ENCODE measurements at places on chromosomes 6 and 20. TPM values are rescaled to one million over a fixed set of nuclear protein-coding genes. Genes with fewer than 3 reads are reported as not detected.

DNA sequence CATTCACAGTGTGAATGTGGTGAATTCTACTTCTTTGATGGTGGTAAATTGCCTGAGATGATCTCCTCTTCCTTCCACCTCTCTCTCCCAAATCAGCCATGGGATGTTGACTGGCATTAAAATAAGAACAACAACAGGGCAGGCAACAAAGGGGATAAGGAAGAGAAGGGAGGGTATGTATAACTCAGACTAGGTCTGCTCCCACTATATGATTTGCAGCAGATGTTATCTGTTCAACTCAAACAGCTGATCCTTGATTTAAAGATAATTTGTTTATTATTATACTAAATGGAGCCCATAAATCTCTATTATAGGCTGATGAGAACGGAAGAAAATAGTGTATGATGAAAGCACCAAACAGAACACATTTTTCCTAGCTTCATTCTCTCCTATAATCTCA is 262.0 kb downstream of the BTBD3 start:
- no peaks in the 10 kb centered on the region for H3K27me3 ChIP-seq
- no peak overlapping the region for H3K4me3 ChIP-seq
- H3K36me3 ChIP-seq = no peaks in the 10 kb centered on the region
- H3K27ac ChIP-seq = no peak overlapping the region
- DNase-seq = no peak

- no peak overlapping the region for H3K27ac ChIP-seq
- no peak for DNase-seq
- H3K36me3 ChIP-seq = no peaks in the 10 kb centered on the region
- no peaks in the 10 kb centered on the region for H3K4me1 ChIP-seq
Observed at GRCh38 chr20:33233129-33233774, 2.5 kb upstream of the BPIFA1 start.

GRCh38 chr20:634148-634925 is 18.7 kb downstream of the SRXN1 start:
- no peak for DNase-seq
- H3K36me3 ChIP-seq = no peaks in the 10 kb centered on the region
- peaks cover 48% of the 10 kb centered on the region for H3K27me3 ChIP-seq
- no peak overlapping the region for H3K27ac ChIP-seq
- H3K4me3 ChIP-seq = no peak overlapping the region

- H3K27me3 ChIP-seq = no peaks in the 10 kb centered on the region
- H3K4me3 ChIP-seq = no peak overlapping the region
- H3K4me1 ChIP-seq = peaks cover 27% of the 10 kb centered on the region
- H3K27ac ChIP-seq = no peak overlapping the region
- peaks cover 19% of the 10 kb centered on the region for H3K36me3 ChIP-seq
- DNase-seq = no peak
Observed at GRCh38 chr6:118859517-118860064, 34.4 kb upstream of the ASF1A start.

DNA sequence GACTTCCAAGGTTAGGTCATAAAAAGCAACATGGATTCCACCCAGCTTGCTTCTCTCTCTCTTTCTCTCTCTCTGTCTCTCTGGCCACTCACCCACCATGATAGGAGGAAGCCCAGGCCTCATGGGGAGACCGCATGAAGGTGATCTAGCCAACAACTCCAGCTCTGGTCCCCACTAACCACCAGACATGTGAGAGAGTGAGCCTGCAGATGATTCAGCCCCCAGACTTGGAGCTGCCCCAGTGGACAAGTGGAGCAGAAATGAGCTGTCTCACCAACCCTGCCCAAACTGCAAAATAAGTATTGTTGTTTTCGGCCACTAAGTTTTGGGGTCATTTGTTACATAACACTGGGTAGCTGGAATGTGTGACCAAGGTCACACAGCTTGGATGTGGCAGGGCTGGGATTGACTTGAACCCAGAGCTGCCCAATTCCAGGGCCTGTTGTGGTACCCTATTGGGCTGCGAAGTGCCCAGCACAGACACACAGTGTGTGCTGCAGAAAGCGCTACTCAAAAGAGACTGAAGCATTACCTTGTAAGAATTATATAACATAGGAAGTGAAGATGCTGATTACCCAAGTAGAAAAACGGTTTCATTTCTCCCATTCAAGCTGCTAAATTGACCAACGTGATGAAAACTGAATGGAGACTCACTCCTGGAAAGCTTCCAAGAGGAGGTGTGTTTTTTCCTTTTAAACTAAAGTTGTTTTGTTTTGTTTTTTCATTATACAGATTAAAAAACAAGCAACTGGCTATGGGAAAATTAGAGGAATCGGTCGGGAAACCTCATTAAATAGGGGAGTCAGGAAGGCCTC is 9.1 kb upstream of the TLDC2 start:
- peaks cover 10% of the 10 kb centered on the region for H3K4me1 ChIP-seq
- no peak overlapping the region for H3K4me3 ChIP-seq
- no peaks in the 10 kb centered on the region for H3K27me3 ChIP-seq
- DNase-seq = no peak

- no peak for DNase-seq
- H3K36me3 ChIP-seq = no peaks in the 10 kb centered on the region
- H3K27ac ChIP-seq = no peak overlapping the region
- no peaks in the 10 kb centered on the region for H3K4me1 ChIP-seq
Observed at GRCh38 chr6:71579902-71580301, 291.3 kb downstream of the OGFRL1 start.

- H3K27me3 ChIP-seq = no peaks in the 10 kb centered on the region
- H3K36me3 ChIP-seq = peaks cover 90% of the 10 kb centered on the region
- H3K27ac ChIP-seq = no peak overlapping the region
Observed at GRCh38 chr6:109720311-109720710, 29.2 kb downstream of the FIG4 start.

- H3K27me3 ChIP-seq = no peaks in the 10 kb centered on the region
- peak within 1 kb of the TSS; percentile 92 for H3K27ac ChIP-seq
- peak within 1 kb of the TSS; percentile 81 for H3K4me3 ChIP-seq
- peak; percentile 93 for DNase-seq
Observed at GRCh38 chr6:157823001-157823527, at the start of gene SNX9. TSS of gene SNX9 (plus strand) at chr6:157823246. CDS start at chr6:157823435, 189 bp downstream.

GRCh38 chr6:30258204-30258603 is 45.0 kb upstream of the TRIM26 start:
- no peaks in the 10 kb centered on the region for H3K27me3 ChIP-seq
- peaks cover 14% of the 10 kb centered on the region for H3K4me1 ChIP-seq
- no peaks in the 10 kb centered on the region for H3K36me3 ChIP-seq
- H3K4me3 ChIP-seq = no peak overlapping the region

GRCh38 chr6:44629636-44630035 is 242.1 kb downstream of the CDC5L start:
- no peak overlapping the region for H3K4me3 ChIP-seq
- peaks cover 32% of the 10 kb centered on the region for H3K4me1 ChIP-seq
- no peaks in the 10 kb centered on the region for H3K36me3 ChIP-seq
- no peak for DNase-seq
- no peaks in the 10 kb centered on the region for H3K27me3 ChIP-seq

DNA sequence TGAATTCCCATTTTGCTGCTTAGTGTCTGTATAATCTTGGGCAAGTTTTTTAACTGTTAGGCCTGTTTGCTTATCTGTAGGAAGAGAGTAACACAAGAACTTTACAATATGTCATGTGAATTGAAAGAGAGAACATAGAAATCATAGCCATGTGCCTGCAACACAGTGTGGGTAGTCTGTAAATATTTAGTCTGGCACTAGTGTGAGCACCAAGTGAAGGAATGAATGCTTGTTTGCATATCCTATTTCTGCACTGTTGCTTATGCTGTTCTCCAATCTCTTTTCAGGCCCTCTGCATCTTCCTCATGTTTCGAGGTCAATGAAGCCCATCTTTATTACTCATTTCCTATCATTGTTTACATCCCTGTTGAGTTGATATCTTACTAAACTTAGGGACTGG is 49.2 kb downstream of the CBFA2T2 start:
- DNase-seq = no peak
- H3K36me3 ChIP-seq = no peaks in the 10 kb centered on the region
- H3K27me3 ChIP-seq = no peaks in the 10 kb centered on the region
- peaks cover 14% of the 10 kb centered on the region for H3K4me1 ChIP-seq

CST4 gene
- total RNA-seq = not detected

GRCh38 chr6:7939184-7939863 is 28.7 kb upstream of the TXNDC5 start:
- no peak overlapping the region for H3K4me3 ChIP-seq
- H3K27me3 ChIP-seq = no peaks in the 10 kb centered on the region
- no peaks in the 10 kb centered on the region for H3K36me3 ChIP-seq
- no peaks in the 10 kb centered on the region for H3K4me1 ChIP-seq
- no peak overlapping the region for H3K27ac ChIP-seq

DEFB113 gene
- total RNA-seq = not detected

DNA sequence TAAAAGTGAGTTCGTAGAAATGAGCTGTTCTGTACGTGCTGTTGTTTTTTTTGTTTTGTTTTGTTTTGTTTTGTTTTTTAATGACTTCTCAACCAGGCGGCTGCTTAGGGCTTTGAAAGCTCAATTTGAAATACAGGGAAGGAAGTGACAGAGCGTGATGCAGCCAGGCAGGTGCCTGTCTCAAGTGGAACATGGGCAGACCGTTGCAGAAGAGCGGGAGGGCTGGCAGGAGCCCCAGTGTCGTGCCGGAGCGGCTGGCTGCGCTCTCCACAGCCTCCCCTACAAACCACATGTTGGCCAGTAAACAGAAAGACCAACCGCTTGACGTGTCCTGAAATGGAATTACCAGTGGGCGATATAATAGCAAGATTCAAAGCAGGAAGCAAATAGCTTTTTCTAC is 164.9 kb upstream of the RREB1 start:
- no peaks in the 10 kb centered on the region for H3K27me3 ChIP-seq
- H3K36me3 ChIP-seq = no peaks in the 10 kb centered on the region
- H3K4me1 ChIP-seq = peaks cover 7% of the 10 kb centered on the region
- no peak overlapping the region for H3K27ac ChIP-seq

GRCh38 chr20:1637755-1638154 is 17.9 kb upstream of the SIRPB1 start:
- H3K4me3 ChIP-seq = no peak overlapping the region
- peaks cover 17% of the 10 kb centered on the region for H3K4me1 ChIP-seq
- H3K36me3 ChIP-seq = no peaks in the 10 kb centered on the region
- no peaks in the 10 kb centered on the region for H3K27me3 ChIP-seq
- H3K27ac ChIP-seq = no peak overlapping the region

GRCh38 chr20:62838128-62838891 is 21.5 kb downstream of the COL9A3 start:
- peak; percentile 86 for DNase-seq
- H3K27ac ChIP-seq = peak overlapping the region; percentile 58
- peaks cover 30% of the 10 kb centered on the region for H3K36me3 ChIP-seq
- H3K4me1 ChIP-seq = peaks cover 30% of the 10 kb centered on the region
- H3K27me3 ChIP-seq = no peaks in the 10 kb centered on the region

MYCT1 gene
- 66.4 TPM for total RNA-seq

- H3K4me3 ChIP-seq = no peak overlapping the region
- no peaks in the 10 kb centered on the region for H3K27me3 ChIP-seq
- no peak for DNase-seq
- H3K27ac ChIP-seq = peak overlapping the region; percentile 55
Observed at GRCh38 chr20:10609770-10610169, 64.0 kb downstream of the JAG1 start.

HLA-DQA2 gene
- total RNA-seq = 8.9 TPM

DNA sequence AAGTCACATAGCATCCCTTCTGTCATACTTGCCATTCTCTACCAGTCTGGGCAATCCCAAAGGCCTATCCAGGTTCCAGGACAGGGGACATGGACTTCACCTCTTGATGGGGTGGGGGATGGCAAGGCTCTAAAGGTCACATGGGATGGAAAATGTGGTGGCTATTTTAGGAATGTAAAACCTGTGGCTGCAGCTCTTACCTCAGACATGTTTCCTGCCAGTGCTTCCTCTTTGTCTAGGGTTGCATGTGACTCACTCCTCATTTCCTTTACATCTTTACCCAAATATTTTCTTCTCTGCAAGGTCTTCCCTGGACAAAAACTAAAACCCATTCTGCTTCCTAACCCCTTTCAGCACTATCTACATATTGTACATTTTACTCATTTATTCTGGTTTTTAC is 135.7 kb downstream of the BTBD3 start:
- peaks cover 4% of the 10 kb centered on the region for H3K4me1 ChIP-seq
- H3K27ac ChIP-seq = no peak overlapping the region
- no peak for DNase-seq

CRIP3 gene
- 11.6 TPM for total RNA-seq

- H3K4me1 ChIP-seq = peaks cover 32% of the 10 kb centered on the region
- H3K4me3 ChIP-seq = peak overlapping the region; percentile 33
- no peaks in the 10 kb centered on the region for H3K36me3 ChIP-seq
- DNase-seq = peak; percentile 88
- H3K27ac ChIP-seq = peak overlapping the region; percentile 79
- H3K27me3 ChIP-seq = peaks cover 44% of the 10 kb centered on the region
Observed at GRCh38 chr20:62740286-62741141, 31.9 kb downstream of the NTSR1 start.

DNA sequence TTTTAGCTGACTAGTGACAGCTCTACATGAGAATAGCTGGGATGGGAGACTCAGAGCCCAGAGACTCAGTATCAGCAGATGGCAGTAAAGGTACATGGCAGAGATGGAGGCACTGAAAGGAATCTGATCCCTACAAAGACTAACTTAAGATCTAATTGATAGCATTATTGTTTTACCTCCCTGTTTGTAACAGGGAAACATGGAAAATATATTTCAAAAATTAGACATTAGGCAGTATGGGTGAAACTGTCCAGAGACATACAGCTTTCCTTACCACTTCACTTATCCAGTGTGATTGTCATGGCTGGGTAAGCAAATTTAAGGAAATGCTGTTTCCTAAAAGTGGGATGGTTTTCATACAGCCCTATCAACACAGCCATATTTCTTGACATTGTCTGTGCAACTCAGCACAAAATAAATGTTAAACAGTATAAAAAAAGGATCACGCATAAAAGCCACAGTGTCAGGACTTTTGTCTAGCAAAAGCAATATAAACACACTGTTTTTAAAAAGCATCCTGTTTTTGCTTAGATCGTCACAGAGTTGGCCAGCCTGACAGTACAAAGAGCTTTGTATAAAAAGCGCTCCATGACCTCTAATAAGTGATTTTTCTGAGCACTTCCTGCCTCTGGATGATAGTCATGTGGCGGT is 376.9 kb downstream of the PHF3 start:
- no peaks in the 10 kb centered on the region for H3K4me1 ChIP-seq
- DNase-seq = no peak
- H3K36me3 ChIP-seq = no peaks in the 10 kb centered on the region
- H3K27me3 ChIP-seq = no peaks in the 10 kb centered on the region
- no peak overlapping the region for H3K4me3 ChIP-seq
- no peak overlapping the region for H3K27ac ChIP-seq

GGTLC1 gene
- total RNA-seq = not detected

TNFAIP3 gene
- total RNA-seq = 133 TPM

SPTLC3 gene
- 4.2 TPM for total RNA-seq

PDYN gene
- total RNA-seq = not detected

- H3K27me3 ChIP-seq = no peaks in the 10 kb centered on the region
- DNase-seq = no peak
- no peaks in the 10 kb centered on the region for H3K4me1 ChIP-seq
- H3K36me3 ChIP-seq = no peaks in the 10 kb centered on the region
- H3K27ac ChIP-seq = no peak overlapping the region
- no peak overlapping the region for H3K4me3 ChIP-seq
Observed at GRCh38 chr6:13654496-13654895, 39.4 kb downstream of the NOL7 start.

- H3K27ac ChIP-seq = no peak overlapping the region
- no peak for DNase-seq
- no peaks in the 10 kb centered on the region for H3K4me1 ChIP-seq
- H3K36me3 ChIP-seq = peaks cover 6% of the 10 kb centered on the region
- H3K27me3 ChIP-seq = no peaks in the 10 kb centered on the region
- H3K4me3 ChIP-seq = no peak overlapping the region
Observed at GRCh38 chr6:17850281-17850680, 137.2 kb downstream of the KIF13A start.

Data from spleen (tissue), 13 donors.